Lower lobe of right lung (tissue), 2 donors: ENCODE measurements at places on chromosomes 4 and X. TPM values are rescaled to one million over a fixed set of nuclear protein-coding genes. Genes with fewer than 3 reads are reported as not detected.

The TRIM75 gene
- total RNA-seq: not detected

The ETDB gene
- not detected for total RNA-seq

The VEGFD gene
- 44.0 TPM for total RNA-seq

The FREM3 gene
- 0.38 TPM for total RNA-seq

The NAA11 gene
- not detected for total RNA-seq

The FBXW7 gene
- 39.6 TPM for total RNA-seq

The MYOZ2 gene
- total RNA-seq: not detected
